ENCODE measurements at places on chromosomes 7 and 10. TPM values are rescaled to one million over a fixed set of nuclear protein-coding genes. Genes with fewer than 3 reads are reported as not detected.

- DNase-seq = no peak
These were observed 79.1 kb downstream of the AASS start for GRCh38 chr7:122064971-122065370.

- DNase-seq = no peak
These were observed 2.4 kb downstream of the IPMK start for GRCh38 chr10:58265249-58265648.

GRCh38 chr10:42836771-42837468 is 54.3 kb downstream of the BMS1 start:
- no peak for DNase-seq

Gene WDR86
- not detected for total RNA-seq

Gene CLRN3
- not detected for total RNA-seq

DNA sequence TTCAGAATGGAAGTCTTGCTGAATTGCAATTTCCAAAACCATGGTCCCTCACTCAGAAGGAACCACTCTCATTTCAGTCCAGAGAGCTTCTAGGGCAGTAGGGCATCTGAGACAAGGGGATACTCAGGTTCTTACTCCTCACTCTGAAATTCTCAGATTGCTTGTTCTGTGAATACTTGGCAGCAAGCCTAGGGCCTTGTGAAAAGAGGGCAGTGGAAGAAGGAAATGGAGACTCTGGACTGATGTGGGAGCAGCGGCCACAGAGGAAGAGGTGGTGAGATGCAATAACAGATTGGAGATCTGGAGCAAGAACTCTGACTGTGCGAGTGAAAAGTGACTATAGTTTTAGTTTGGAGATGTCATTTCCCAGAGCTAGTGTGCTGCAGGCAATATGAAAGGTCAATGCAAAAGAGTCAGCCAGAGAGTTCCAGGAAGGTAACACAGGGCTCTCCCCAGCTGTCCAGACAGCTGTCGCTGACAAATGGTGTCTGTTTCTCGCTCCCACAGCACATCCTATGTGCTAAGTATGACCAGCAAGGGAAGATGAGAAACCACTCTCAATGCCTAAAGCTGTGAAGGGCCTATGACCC is 291.6 kb upstream of the KIAA1217 start:
- no peak for DNase-seq

Gene SCIN
- total RNA-seq = not detected

- DNase-seq = no peak
These were observed 117.5 kb upstream of the LRRN3 start for GRCh38 chr7:110973196-110973990.

- no peak for DNase-seq
These were observed 6.1 kb downstream of the NRF1 start for GRCh38 chr7:129617652-129618051.

GRCh38 chr7:132430861-132431822 is 145.1 kb downstream of the PLXNA4 start:
- DNase-seq = peak; percentile 80

DNA sequence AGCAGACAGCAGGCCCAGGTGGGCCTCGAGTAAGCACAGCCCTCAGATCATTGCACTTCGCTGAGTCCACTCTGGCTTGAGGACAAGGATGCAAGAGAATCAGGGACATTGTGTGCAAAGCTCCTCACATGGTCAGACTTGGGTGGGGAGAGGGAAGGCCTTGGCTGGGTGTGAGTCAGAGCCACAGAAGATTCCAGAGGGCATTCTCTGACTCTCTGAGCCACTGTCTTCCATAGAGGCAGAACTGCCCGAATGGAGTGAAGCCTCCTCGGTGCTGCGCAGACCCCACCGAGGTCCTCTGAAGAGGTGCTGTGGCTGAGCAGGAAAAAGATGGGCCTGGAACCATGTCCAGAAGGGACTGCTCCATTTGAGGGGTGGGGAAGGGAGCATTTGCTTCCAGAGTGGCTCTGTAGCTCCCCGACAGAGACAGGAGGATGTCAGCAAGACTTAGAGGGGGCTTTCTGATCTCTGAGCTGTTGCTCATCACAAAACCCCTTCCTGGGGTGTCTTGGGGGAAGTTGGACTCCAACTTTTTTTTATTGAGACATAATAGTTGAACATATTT is 120.8 kb downstream of the PTPN20 start:
- no peak for DNase-seq

- no peak for DNase-seq
These were observed 14.1 kb downstream of the HNRNPF start for GRCh38 chr10:43394868-43395267.

DNA sequence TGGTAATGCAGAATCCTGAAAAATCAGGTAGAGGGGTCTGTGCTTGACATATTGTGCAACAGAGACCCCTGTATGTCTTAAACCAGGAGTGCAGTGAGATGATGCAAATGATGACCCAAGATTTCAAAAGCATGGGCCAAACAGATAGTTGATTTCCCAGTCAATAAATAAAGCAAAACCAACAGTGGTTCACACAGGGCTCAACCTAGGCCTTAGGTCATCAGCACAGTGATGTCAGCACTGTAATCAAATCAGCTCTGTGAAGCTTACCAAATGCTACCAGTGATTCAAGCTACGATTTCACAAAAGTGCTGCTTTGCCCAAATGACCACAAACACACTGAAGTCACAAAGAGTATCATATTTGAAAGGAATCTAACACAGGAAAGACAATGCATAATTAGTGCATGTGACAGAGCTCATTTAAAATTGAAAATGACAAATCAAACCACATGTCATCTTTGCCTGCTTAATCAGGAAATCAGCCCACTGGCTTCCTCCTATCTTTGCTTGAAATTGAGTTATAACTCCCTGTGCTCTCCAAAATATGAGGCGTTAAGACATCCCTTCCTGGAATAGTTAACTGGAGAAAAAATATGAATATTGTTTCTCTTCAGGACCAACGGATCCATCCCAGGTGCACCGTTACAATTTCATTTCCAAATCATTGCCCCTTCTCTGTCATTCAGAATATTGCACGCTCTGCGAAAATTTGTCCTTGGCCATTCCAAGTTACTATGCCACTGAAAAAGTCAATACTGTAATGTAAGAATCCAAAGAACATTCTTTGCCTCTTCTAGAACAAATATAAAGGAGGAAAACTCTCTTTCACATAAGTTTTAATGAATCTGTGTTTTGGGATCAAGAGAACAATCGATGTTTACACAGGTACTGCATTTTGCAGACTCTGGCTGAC is 41.9 kb upstream of the ASL start:
- DNase-seq = no peak

Gene GPR26
- total RNA-seq = not detected

GRCh38 chr10:59870152-59870551 is 36.2 kb downstream of the CCDC6 start:
- no peak for DNase-seq

Gene CROT
- 3.3 TPM for total RNA-seq

- DNase-seq = no peak
These were observed 81.9 kb downstream of the CREM start for GRCh38 chr10:35208536-35208935.

DNA sequence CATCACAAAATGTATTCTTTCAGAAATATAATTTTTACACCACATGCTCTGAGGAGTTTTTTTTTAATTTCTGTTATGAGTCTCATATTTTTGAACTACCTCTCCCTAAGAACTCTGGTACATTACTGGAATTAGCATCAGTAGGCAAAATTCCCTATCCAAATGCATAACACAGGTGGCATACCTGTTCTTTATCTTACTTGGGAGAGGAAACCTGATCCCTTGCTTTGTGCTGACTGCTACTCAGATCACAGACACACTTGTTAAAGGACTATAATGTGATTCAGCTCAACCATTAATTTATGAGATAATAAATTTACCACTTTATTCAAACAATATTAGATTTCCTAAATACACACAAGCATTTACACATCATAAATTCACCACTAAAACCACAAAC is 617.2 kb downstream of the GRM8 start:
- DNase-seq = no peak

GRCh38 chr7:15821484-15822427 is 135.3 kb upstream of the MEOX2 start:
- DNase-seq = no peak

GRCh38 chr10:79487296-79488194 is 24.8 kb upstream of the EIF5AL1 start:
- peak; percentile 71 for DNase-seq

Gene CCL24
- total RNA-seq = not detected

- DNase-seq = no peak
These were observed 84.4 kb upstream of the FAM171A1 start for GRCh38 chr10:15455456-15455855.

- DNase-seq = no peak
These were observed 93.3 kb upstream of the MGMT start for GRCh38 chr10:129373718-129374117.

Gene CALML5
- total RNA-seq = not detected

Gene SPRN
- not detected for total RNA-seq

- DNase-seq = no peak
These were observed 567.5 kb upstream of the IGFBP3 start for GRCh38 chr7:46488607-46489006.

- DNase-seq = no peak
These were observed 598.5 kb downstream of the SORCS3 start for GRCh38 chr10:105239311-105240219.

- DNase-seq = no peak
These were observed 10.7 kb downstream of the CUTC start for GRCh38 chr10:99742701-99743100.

DNA sequence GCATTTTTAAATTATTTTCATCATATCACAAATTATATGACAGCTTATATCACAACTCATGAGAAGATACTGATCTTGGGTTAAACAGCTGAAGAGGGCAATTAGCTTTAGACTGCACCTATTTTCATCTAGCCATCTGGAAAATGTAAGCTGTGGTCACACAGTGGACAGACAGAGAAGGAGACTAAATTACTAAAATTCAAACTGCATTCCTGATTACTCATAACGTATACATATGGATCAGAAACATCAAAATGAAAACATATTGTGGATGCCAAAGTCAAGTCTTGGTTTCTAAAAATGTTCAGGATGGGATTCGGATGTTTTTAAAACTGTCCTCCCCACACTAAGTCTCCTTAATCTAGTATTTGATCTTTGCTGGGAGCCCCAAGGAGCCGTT is 6.6 kb downstream of the BBIP1 start:
- no peak for DNase-seq

GRCh38 chr7:15544050-15544449 is 17.8 kb downstream of the AGMO start:
- DNase-seq = no peak

DNA sequence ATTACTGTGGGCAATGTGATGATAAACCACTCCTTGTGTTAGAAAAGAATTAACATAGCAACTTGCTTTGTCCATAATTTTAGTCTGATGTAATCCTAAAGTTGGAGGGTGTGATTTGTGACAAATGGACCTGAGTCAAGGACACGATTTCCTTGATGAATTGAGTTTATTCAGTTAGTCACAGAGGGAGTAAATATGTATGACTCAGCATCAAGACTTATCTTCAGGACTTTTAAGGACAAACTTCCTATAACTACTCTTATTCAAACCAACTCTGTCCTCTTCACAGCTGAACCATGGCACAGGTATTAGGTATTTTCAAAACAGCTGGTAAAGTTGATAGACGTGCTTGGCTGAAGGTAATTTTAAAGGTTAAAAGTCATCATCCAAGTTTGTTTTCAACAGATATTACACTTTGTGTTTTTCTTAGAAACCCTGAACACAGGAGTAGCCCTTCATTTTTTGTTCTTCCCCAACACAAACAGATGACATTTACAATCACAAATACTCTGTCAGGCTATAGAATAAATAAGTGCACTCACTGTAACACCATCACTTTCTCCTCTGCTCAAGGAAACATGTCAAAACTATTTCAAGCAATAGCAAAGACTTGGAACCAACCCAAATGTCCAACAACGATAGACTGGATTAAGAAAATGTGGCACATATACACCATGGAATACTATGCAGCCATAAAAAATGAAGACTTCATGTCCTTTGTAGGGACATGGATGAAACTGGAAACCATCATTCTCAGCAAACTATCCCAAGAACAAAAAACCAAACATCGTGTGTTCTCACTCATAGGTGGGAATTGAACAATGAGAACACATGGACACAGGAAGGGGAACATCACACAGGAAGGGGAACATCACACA is 54.5 kb downstream of the COA1 start:
- no peak for DNase-seq

GRCh38 chr10:42594246-42594650 is 44.1 kb downstream of the ZNF33B start:
- no peak for DNase-seq

DNA sequence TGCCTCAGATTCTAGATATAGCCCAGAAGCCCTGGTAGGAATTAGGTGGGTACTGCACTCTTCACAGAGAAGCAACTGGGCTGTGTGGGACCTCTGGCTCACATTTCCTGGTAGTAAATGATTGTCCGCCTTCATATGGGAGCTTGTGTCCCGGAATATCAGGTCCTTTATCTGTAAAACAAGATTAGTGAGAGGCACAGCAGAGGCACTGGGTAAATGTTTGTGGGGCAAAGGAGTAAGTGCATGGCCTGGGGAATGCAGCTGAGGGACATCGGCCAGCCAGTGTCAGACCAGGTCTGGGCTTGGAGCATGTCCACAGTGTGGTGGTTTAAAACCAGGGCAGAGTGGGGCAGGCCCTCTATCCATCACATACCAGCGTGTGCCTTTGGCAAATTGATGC is 323.3 kb upstream of the ZMIZ1 start:
- no peak for DNase-seq

DNA sequence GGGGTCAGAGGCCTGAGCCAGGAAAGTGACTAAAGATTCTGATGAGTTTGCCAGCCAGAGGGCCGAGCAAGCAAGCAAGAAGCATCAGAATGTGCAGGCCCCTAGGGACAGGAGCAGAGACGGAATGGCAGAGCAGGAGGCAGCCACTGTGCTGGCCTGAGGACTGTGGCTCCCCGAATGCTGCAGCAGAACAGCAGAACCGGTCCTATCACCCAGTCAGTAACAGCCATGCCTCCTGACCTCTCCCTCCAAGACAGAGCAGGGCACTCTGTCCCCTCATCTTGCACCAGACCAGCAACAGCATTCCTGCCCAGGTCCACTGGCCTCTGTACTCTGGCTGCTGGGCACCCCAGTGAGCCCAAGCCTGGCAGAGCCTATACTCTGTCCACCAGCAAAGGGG is 85.9 kb downstream of the ARHGAP22 start:
- DNase-seq = no peak

Gene MRLN
- not detected for total RNA-seq

GRCh38 chr10:91983416-91983815 is 59.8 kb downstream of the BTAF1 start:
- DNase-seq = no peak

DNA sequence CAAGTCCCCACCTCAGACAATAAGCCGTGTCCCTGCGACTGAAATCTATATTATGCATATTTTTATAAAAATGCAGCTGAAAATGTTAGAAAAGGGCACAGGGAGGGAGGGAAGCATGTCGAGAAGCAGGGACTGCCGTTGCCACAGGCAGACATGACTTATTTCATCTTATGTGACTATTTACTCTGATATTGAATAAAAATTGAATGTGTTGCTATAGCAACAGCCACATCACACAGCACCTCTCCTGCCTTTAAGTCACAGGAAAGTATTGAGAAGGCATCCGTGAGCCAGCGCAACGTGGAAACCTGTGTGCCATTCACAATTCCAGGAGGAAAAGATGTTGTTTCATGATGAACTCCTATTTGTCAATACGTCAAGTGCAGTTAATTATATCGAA is 549.5 kb downstream of the DNAJB6 start:
- DNase-seq = no peak
